Esophagus squamous epithelium (tissue), 5 donors: ENCODE measurements at places on chromosomes 2 and 18. TPM values are rescaled to one million over a fixed set of nuclear protein-coding genes. Genes with fewer than 3 reads are reported as not detected.

COL6A3 gene
- total RNA-seq = 8.9 TPM

CD8B gene
- 3.9 TPM for total RNA-seq

RMC1 gene
- total RNA-seq = 20.2 TPM

ELOA2 gene
- 0.38 TPM for total RNA-seq

NRP2 gene
- 7.1 TPM for total RNA-seq

ABCB11 gene
- total RNA-seq = 0.68 TPM

COLEC12 gene
- 1.4 TPM for total RNA-seq

IL1F10 gene
- total RNA-seq = not detected

IL1A gene
- total RNA-seq = 0.53 TPM

DNA sequence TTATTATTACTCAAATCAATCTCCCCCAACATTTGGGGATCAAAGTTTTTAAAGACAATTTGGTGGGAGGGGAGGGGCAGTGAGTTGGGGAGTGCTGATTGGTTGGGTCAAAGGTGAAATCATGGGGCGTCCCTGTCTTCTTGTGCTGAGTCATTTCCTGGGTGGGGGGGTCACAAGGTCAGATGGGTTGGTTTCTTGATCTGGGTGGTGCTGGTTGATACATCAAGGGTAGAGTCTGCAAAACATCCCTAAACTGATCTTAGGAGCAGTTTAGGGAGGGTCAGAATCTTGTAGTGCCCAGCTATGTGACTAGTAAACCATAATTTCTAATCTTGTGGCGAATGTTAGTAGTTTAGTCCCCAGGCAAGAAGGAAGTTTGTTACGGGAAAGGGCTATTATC is 67.4 kb downstream of the MOGAT1 start:
- no peak overlapping the region for H3K4me3 ChIP-seq
- no peak overlapping the region for H3K27ac ChIP-seq
- H3K36me3 ChIP-seq = no peaks in the 10 kb centered on the region
- no peaks in the 10 kb centered on the region for H3K4me1 ChIP-seq
- H3K27me3 ChIP-seq = no peaks in the 10 kb centered on the region

GRCh38 chr2:126634273-126634861 is 21.6 kb upstream of the GYPC start:
- no peak overlapping the region for H3K27ac ChIP-seq
- DNase-seq = no peak
- no peaks in the 10 kb centered on the region for H3K36me3 ChIP-seq

DNA sequence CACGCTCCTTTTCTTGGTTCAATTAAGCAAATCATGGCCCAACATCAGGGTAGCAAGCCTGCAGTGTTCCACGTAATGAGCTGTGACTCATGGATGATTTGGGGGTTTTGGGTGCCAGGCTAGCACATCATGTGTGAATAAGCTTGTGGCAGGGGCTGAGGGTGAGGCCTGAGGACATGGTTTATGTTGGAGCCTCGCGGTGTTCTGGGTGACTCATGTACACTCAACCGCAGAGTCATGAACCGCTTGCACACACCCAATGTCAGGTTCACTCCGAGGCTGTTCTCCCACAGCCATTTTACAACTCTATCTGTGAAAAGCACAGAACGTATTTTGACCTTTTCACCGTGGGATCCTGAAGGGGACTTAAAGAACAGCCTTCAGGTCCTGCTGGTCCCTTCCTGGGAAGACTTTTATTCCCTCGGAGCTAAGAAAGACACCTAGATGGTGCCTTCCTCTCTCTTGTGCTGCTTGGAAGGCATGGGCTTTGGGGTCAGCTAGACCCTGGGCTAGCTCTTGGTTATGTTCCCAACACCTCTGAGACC is 139.9 kb upstream of the ZEB2 start:
- H3K4me3 ChIP-seq = no peak overlapping the region
- H3K4me1 ChIP-seq = no peaks in the 10 kb centered on the region
- no peaks in the 10 kb centered on the region for H3K36me3 ChIP-seq
- peak overlapping the region; percentile 56 for H3K27ac ChIP-seq
- DNase-seq = no peak

DNA sequence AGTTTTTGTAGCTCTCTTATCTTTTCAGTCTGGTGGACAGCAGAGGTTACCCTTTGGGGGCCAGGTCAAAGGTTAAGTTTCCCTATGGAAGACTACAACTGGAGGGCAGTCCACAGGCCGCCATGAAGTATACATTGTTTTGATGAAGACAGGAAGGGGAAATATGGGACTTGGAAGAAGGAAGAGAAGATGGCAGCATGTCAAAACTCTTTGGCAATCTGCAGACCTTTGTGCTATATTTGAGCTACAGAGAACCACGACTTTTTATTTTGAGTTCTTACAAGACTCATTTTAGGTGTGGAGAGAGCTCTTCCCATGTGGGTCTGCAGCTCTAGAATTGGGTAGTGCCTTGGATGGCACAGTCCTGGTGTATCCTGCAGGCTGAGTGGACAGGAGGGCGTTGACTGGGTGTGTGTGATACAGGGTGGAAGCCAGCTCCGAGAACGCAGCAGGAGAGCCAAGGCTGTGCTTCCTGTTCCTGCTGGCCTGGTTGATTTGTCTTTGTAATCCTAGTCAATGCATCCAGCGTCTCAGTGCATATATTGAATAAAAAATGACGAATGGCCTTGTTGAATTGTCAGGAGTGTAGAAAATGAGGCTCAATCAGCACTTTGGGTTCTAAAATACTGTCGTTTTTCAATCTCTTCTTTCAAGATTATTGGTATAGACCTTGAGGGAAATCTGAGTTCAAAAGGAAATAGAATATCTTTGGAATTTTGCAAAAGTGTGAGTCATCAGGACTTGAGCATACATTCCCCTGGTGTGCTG is 11.5 kb downstream of the ITGA6 start:
- H3K4me1 ChIP-seq = peaks cover 27% of the 10 kb centered on the region
- no peak overlapping the region for H3K4me3 ChIP-seq
- H3K27me3 ChIP-seq = no peaks in the 10 kb centered on the region
- no peaks in the 10 kb centered on the region for H3K36me3 ChIP-seq

DNA sequence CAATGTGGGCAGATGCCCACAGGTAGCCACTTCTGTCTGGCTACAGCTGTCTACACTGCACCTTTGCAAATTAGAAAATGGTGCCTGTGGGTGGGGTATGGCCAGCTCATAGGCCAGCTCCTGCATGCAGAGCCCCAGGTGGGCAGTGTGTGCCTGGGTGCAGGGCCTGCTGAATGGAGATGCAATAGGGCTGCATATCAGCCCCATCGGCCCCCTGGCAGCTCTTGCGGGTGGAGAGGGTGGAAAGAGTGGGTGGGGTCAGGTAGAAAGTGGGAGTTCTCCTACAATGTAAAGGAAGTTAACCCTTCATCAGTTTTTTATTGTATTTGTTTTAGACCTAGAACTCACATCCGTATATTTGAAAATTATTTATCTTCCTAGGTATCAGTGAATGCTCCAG is 37.1 kb downstream of the FBLN7 start:
- no peaks in the 10 kb centered on the region for H3K36me3 ChIP-seq
- H3K27ac ChIP-seq = no peak overlapping the region
- DNase-seq = no peak
- no peak overlapping the region for H3K4me3 ChIP-seq
- H3K27me3 ChIP-seq = peaks cover 9% of the 10 kb centered on the region

- H3K27ac ChIP-seq = no peak overlapping the region
- peak overlapping the region; percentile 38 for H3K4me3 ChIP-seq
- peaks cover 80% of the 10 kb centered on the region for H3K27me3 ChIP-seq
- DNase-seq = no peak
- H3K4me1 ChIP-seq = peaks cover 21% of the 10 kb centered on the region
- no peaks in the 10 kb centered on the region for H3K36me3 ChIP-seq
Observed at GRCh38 chr2:176159663-176160250, 2.6 kb downstream of the HOXD3 start.

DNA sequence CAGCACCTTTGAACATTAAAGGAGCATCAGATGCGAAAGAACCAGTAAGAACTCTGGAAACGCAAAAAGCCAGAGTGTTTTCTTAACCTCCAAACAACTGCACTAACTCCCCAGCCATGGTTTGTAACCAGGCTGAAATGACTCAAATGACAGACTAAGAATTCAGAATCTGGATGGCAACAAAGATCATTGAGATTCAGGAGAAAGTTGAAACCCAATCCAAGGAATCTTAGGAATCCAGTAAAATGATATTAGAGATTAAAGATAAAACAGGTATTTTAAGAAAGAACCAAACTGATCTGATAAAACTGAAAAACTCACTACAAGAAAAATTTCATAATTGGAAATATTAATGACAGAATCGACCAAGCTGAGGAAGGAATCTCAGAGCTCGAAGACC is 116.7 kb downstream of the PTRHD1 start:
- H3K27ac ChIP-seq = no peak overlapping the region
- H3K4me1 ChIP-seq = no peaks in the 10 kb centered on the region
- no peak overlapping the region for H3K4me3 ChIP-seq
- H3K36me3 ChIP-seq = no peaks in the 10 kb centered on the region
- no peaks in the 10 kb centered on the region for H3K27me3 ChIP-seq
- no peak for DNase-seq

DNA sequence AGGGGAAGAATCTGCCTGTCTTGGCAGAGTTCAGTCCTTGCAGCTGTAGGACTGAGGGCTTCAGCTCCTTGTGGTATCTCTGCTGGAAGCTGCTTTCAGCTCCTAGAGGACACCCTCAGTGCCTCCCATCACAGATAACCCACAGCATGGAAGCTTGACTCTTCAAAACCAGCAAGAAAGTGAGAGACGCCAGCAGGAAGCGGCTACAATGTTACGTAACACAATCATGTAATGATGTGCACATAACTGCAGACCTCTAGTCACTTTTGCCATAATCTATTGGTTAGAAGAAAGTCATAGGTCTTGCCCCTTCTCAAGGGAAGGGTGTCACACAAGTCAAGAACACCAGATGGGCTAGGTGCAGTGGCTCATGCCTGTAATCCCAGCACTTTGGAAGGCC is 69.1 kb upstream of the AFF3 start:
- no peaks in the 10 kb centered on the region for H3K36me3 ChIP-seq
- peaks cover 18% of the 10 kb centered on the region for H3K4me1 ChIP-seq
- no peak overlapping the region for H3K4me3 ChIP-seq
- DNase-seq = no peak
- H3K27ac ChIP-seq = no peak overlapping the region
- H3K27me3 ChIP-seq = no peaks in the 10 kb centered on the region

GRCh38 chr2:74822771-74823566 is 11.0 kb upstream of the HK2 start:
- H3K36me3 ChIP-seq = no peaks in the 10 kb centered on the region
- no peak for DNase-seq
- no peak overlapping the region for H3K27ac ChIP-seq
- H3K4me3 ChIP-seq = no peak overlapping the region
- H3K27me3 ChIP-seq = no peaks in the 10 kb centered on the region

DNA sequence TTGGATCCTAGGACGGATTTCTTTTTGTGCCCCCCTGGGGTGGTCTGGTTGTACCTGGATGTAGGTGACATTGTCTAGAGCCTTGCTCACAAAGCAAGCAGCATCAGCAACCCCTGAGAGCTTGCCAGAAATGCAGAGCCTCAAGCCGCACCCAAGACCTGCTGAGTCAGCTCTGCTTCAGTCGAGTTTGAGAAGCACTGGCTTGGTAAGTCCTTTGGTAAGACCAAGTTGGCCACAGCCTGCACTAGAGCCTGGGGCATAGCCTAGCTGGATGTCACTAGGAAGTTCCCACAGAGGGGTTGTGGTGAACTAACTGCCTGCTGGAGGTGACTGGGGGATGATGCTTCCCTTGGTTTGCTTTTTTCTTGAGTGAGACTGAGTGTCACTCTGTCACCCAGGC is 6.2 kb downstream of the ABCG5 start:
- H3K27ac ChIP-seq = no peak overlapping the region
- no peak overlapping the region for H3K4me3 ChIP-seq
- H3K27me3 ChIP-seq = peaks cover 7% of the 10 kb centered on the region
- no peaks in the 10 kb centered on the region for H3K36me3 ChIP-seq
- H3K4me1 ChIP-seq = peaks cover 11% of the 10 kb centered on the region

DNA sequence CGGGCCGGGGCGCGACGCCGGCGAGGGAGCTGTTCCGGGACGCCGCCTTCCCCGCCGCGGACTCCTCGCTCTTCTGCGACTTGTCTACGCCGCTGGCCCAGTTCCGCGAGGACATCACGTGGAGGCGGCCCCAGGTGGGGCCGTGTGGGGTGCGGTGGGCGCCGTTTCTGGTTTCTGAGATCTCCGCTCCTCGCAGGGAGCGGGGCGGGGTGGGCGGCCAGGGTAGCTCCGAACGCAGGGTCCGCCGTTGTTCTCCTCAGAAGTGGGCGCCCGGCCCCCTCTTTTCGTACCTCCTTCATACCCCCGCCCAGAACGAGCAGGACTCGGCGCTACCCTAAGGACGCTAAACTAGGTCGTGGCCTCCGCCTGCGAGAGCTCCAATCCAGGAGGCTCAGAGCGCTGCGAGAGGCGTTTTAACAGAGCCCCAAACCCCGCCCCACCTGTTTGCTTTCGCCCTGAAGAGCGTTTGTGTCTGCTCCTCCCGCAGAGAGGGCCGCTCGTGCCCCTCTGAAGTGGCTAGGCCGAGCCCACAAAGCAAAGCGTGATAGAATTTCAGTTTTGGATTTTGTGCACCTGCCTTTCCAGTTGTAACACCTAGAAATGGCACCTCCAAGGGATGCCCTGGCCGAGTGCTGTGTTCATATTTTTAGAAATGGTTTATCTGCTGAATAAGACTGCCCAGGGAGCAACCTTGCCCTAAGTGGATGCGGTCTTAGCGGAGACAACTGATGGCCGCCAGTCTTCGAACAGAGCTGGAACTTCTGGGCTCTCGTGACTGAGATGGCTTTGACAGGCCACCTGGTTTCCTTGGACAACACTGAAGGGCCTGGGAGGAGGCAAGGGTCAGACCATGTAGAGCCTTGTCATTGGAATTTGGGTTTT is 626 bp downstream of the CAPN10 start:
- peaks cover 65% of the 10 kb centered on the region for H3K4me1 ChIP-seq
- peaks cover 32% of the 10 kb centered on the region for H3K36me3 ChIP-seq
- no peak for DNase-seq
- H3K4me3 ChIP-seq = peak overlapping the region; percentile 96
- no peaks in the 10 kb centered on the region for H3K27me3 ChIP-seq
- peak overlapping the region; percentile 97 for H3K27ac ChIP-seq

- no peak overlapping the region for H3K27ac ChIP-seq
- DNase-seq = no peak
- no peaks in the 10 kb centered on the region for H3K27me3 ChIP-seq
- H3K4me3 ChIP-seq = no peak overlapping the region
Observed at GRCh38 chr2:29700560-29700959, 220.8 kb downstream of the ALK start.

DNA sequence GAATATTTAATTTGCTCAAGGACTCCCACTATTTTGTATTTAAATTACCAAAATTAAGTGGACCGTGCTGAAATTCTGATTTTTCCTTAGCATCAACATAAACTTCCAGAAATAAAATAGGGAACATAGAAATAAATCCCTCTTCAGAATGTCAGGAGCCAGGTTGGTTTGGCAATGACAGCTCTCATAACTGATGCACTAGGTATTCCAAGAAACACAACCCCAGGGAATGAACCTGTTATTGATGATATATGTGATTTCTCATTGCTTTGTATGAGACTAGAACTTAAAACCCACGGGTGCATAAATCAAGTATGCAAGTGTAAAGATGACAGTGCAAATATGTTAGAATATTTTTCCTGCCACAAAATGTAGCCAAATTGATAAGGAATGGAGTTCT is 12.8 kb downstream of the SLC5A7 start:
- H3K36me3 ChIP-seq = no peaks in the 10 kb centered on the region
- H3K27ac ChIP-seq = no peak overlapping the region
- no peaks in the 10 kb centered on the region for H3K4me1 ChIP-seq
- DNase-seq = no peak
- H3K27me3 ChIP-seq = no peaks in the 10 kb centered on the region
